ENCODE measurements at places on chromosomes 1 and 21.

- DNase-seq: no peak
Measured at GRCh38 chr1:94199398-94199797, 38.0 kb downstream of the ARHGAP29 start.

GRCh38 chr1:42017259-42017658 lies 98.5 kb upstream of the HIVEP3 start:
- DNase-seq: no peak

GRCh38 chr21:25640202-25640942 lies 1.3 kb downstream of the JAM2 start:
- peak; percentile 30 for DNase-seq

DNA sequence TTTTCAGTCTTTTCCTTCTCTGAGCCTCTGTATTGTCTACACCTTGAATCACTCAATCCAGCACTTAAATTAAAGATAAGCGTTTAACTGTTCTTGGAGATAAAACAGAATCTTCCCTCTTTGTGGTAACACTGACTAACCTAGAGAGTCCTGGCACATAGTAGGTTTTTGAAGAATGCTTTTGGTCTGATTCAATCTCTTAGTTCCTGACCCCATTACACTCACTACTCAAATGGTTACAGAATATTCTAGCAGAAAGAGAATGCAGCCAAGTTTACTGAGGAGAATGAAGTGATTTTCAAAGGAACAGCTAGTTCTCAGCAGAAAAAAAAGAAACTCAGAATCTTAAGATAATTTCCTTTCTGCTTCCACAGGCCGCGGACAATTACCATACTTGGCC lies 309.2 kb upstream of the PRMT6 start:
- no peak for DNase-seq

- no peak for DNase-seq
Measured at GRCh38 chr1:113269168-113269963, 120.9 kb upstream of the MAGI3 start.

DNA sequence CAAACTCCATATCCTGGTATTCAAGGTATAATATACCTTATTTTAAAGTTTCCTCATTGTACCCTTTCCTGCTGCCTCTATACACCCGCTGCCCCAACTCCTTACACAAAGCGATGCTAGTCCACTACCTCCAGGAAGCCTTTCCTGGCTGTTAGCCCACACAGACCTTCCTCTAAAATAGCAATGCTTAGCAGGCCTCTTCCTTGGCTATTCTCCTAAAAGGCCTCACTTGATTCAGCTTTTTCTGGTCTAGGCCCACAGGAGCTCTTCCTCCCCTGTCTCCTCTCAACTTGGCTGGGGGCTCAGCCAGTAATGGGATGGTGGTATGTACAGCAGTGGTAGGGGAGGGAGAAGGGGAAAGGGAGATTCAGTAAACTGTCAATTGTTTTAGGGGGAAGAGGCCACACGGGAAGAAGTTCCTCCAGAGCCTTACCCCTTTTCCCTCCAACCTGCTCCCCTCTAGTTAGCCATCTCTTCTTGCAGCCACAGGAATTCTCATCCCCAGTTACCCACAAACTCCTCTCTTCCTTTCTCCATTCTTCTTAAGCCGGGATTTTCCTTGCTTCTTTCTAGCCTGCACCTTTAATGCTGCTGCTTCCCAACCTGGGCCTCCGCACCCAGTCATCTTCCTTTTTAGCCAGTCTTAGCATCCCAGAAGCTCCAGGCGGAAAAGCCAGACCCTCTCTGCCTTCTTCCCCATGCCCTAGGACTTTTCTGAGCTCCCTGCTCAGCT lies 2.6 kb downstream of the LRRC41 start:
- peak; percentile 30 for DNase-seq

DNA sequence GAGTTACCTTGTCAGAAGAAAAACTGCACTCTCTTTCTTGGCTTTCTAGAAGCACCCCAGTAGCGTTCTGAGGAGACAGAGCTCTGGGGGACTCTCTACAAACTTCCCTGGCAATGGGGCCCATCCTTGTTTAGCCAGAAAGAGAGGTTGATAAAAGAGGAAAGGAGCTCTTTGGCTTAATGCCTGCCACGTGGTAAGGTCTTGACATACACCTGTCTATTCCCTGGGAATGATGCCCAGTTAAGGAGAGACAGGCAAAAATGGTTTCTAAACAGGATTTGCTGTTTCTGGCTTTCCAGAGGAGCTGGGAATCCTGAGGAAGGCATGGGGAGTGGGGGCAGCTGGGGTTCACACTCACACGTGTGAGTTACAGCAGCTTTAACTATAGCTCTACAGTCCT lies 30.2 kb upstream of the IL20 start:
- no peak for DNase-seq

- DNase-seq: no peak
Measured at GRCh38 chr1:110588991-110589390, 17.2 kb downstream of the KCNA2 start.

DNA sequence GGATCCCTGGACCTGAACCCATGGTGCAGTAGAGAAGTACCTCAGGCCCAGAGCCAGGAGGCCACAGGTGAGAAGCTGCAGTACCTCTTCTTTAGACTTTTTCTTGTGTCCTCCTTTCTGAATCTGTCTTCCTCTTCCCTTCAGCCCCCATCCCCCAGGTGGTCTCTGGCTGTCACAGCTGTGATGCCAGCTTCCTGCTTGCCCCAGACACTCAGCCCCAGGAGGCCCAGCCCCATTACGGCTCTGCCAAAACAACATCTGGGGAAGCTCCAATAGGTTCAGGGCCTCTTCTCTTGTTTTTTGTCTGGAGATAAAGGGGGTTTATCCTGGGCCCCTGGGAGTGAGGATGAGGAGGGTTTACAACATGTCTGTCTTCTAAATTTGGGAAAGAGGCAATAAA lies 9.5 kb upstream of the BTG2 start:
- DNase-seq: no peak

DNA sequence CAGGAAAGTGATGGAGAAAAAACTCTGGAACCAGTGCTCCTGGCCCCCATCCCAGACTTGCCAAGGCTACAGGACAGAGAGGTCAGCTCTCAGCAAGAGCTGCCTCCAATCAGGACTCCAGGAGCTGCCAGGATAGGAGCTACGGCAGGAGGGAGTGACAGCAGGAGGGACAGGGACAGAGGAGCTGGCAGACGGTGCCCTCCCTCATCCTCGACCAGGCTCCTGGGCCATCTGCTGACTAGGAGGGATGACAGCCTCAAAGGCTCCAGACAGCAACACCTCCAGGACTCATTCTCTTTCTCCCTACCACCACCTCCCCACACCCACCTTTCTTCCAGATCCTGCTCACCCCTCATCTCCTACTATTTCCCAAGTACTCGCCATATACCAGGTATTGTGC lies 22.7 kb downstream of the DLGAP3 start:
- DNase-seq: no peak

- DNase-seq: no peak
Measured at GRCh38 chr1:13510499-13510898, 3.3 kb downstream of the LRRC38 start.

- peak; percentile 57 for DNase-seq
Measured at GRCh38 chr1:19427087-19427781, 58.1 kb downstream of the CAPZB start.

DNA sequence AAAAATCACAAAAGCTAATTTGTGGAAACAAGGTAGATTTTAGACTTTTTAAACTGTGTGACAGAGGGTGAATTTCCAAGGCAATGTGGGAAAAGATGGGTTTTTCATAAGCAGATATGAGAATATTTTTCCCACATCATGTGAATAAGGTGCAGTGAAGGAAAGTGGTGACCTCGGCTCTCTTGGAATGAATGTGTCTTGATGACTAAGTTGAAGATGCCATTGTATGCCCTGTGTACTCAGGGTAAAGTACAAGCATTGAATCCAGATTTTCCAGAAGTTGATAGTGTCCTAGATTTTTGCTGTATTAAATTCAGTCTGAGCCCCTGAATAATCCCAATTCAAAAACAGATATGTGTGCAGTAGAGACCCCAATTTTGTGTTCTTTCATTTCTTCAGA lies 442.6 kb upstream of the ADGRL2 start:
- DNase-seq: no peak

DNA sequence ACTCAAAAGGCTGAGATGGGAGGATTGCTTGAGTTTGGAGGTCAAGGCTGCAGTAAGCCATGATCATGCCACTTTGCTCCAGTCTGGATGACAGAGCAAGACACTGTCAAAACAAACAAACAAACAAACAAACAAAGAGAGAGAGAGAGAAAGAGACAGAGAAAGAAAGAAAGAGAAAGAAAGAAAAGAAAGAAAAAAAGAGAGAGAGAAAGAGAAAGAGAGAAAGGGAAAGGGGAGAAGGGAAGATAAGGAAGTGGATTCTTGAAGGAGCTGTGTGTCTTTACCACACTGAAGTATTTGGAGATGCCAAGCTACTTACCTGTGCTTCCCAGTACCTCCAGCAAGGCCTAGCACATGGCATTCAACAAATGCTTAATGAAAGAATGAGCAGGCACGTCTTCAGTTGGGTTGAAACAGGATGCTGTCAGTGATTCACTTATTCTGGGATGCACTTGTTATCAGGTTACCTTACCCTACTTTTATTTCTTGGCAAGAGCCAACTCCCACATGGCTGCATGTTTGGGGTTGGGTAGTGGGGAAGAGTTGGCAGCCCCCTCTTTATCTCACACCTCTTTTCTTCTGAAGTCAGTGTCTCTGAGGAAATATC lies 28.8 kb downstream of the CD101 start:
- DNase-seq: no peak

- DNase-seq: peak; percentile 81
Measured at GRCh38 chr1:83791821-83792437, 207.0 kb downstream of the TTLL7 start.

- DNase-seq: peak; percentile 16
Measured at GRCh38 chr1:89261926-89262515, 10.6 kb downstream of the GBP5 start.

DNA sequence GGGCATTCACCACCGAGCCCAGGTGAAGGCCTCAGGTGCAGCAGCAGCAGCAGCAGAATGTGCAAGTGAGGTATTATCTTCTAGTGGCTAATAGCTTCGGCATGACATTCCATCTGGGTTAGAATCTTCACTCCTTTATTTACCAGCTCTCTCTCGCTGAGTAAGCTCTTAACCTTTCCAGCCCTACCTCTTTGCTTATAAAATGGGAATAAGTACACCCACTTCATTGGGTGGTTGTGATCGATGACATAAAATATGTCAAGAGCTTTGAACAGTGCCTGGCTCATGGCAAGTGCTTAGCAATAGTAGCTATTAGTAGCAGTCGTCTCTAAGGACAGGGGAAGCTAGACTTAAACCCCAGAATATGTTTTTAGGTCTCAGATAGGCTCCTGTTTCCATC lies 149.5 kb downstream of the NOS1AP start:
- no peak for DNase-seq
